H4 (cell line): ENCODE measurements at places on chromosomes 6 and 20. TPM values are rescaled to one million over a fixed set of nuclear protein-coding genes. Genes with fewer than 3 reads are reported as not detected.
A peak's percentile ranks its signal among the peaks of the same experiment; 100 is the strongest.

The NNAT gene
- total RNA-seq, result not detected in 2 replicates

The MAP7 gene
- 1.0 and 1.3 TPM in 2 replicates for total RNA-seq

The ADGRF4 gene
- 0.25 and 0.81 TPM in 2 replicates for total RNA-seq

The CYP24A1 gene
- 0.95 TPM in 1 of 2 replicates, not detected in the other for total RNA-seq

The BPIFB2 gene
- not detected in 2 replicates for total RNA-seq

The SLC22A2 gene
- not detected in 2 replicates for total RNA-seq

The TRDN gene
- total RNA-seq, result 0.08 and 0.51 TPM in 2 replicates

The RHAG gene
- total RNA-seq, result not detected in 2 replicates

The DCDC2 gene
- total RNA-seq, result 0.02 TPM in 1 of 2 replicates, not detected in the other

The PAX1 gene
- total RNA-seq, result not detected in 2 replicates

DNA sequence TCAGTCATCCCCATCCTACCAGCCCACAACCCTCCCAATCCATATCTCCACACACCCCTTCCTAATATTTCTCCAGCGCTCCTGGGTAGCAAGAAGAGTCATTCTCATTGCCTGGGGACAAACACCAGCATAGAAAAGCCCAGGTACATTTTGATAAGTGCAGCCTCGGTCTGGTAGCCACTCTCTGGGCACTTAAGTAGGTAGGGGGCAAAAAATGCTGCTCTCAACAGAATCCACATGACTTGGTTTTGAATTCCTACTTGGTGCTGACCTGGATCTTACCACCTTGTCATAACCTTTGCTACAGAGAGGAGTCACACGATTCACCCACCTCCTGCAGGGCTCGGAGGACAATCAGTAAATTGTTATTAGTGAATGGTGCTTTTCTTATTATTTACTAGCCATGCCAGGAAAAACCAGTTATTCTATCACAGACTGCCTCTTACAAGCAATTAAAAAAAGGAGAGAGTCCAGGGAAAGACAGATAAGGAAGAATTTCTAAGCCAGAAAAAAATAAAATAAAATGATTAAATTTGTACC is 249.1 kb downstream of the LY86 start:
- no peak for DNase-seq

DNA sequence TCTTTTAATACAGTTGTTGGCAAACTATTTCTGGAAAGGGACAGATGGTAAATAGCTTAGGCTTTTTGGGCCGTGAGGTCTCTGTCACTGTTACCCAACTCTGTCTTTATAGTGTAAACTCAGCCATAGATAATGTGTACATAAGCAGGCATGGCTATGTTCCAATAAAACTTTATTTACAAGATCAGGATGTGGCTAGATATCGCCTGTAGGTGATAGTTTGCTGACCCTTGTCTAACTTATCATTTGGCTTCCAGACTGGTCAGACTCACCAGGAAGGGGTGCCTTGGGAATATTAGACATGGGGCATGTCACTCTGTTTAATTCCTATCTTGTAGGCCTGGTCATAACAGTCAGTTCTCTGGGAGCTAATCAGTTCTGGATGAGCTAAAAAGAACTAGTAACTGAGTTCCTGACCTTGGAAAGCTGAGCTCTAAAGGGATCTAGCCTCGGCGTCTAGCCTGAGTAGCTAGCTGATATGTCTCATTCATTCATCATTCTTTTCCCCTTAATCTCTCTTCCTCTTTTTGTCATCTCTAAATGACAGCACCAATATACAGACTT is 163.6 kb downstream of the SLC16A10 start:
- no peak for DNase-seq

DNA sequence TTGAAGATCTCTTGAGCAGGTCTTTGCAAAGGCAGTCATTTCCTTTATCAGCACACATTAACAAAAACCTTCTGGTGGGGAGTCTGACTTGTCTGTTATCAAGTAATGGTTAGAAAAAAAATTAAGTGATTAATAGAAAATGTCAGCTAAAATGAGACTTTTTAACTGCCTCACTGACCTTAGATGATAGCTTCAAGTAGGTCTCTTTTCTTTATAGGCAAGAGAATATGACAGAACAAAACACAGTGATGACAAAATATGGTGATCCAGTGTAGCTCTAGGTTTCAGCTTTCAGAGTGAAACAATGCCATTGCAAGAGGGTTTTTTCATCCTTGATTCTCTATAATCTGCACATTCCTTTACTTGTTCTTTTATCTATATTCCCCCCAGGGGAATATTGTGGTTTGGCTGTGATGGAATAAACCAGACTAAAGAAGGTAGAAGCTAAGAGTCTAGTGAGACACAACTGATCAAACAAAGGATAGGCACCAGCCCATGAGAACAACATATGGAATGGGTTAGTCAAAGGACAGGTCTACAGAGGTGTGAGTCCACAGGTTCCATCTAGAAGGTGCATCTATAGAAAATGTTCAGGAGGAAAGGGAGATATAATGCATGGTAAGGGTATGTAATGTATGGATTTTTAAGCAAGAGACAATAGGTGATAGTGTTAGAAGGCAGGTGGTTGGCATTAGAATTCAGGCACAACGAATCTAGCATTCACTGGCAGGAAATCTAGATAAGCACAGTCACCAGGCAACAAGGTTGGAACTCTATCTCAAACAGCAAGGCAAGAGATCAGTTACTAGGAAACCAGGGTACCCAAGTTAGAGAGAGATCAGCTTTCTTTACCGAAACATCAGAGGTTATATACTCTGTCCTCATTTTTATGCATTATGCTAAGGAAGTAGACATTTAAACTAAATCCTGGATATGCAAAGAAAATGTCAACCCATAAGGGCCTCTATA is 228.9 kb upstream of the SMLR1 start:
- no peak for DNase-seq

DNA sequence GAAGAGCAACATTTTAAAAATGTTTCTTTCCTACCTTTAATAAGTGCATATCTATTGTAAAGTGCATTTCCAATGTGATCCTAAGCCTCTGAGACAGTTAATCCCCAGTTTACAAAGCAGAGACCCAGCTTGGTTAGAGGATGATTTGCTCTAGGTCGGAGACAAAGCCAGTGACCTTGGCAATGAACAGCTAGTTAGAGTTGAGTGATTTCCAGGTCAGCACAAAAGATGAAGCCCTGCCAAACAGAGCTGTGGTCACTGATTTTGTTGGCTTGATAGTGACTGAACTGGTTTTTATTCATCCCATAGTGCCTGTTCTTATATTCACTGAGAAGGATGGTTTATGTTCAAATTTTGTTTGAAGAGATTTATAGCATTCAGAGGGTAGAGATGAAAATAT is 56.6 kb upstream of the CD83 start:
- no peak for DNase-seq

GRCh38 chr6:138726066-138726756 is 47.4 kb upstream of the CCDC28A start:
- no peak for DNase-seq

DNA sequence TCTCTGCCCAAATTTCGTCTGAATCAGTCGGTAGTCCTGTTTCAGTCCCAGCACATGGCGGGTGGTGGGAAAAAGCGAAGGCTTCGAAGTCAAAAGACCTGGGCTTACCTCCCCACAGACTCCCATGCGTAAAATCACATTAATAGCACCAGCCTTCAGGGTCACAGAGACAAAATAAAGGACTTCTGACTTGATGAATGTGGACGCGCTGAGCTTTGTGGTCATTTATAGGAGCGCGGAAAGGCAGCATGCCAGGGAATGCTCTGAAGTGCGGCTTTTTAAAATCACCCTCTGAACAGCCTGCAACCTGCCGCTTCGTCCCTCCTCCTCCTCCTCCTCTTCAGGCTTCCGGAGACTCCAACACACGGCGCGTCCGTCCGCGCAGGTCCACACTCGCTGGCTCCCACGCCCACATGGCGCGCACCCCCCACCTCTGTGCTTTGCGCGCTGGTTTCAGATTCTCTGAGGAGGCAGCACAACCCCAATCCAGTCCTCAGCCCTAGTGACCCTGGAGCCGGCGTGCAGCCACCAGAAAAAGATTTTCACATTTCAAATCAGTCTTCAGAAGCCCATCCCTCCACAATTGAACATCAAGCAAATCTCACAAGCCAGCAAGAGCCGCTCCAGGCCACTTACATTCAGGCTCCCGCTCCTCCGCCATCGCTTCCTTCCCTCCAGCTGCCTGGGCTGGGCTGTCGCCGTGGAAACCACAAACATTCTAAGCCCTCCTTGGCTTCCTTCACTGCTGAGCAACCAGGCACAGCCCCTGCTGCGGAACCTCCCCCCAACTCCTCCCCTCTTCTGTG is at the start of gene C6orf118:
C6orf118 (minus strand) TSS at position 680 of the 806 bp plus-strand sequence; CDS start at position 661, 19 bp downstream.
- DNase-seq, result peak; percentile 65

- DNase-seq, result no peak
Measured at GRCh38 chr6:33633462-33634158, 12.5 kb downstream of the ITPR3 start.

DNA sequence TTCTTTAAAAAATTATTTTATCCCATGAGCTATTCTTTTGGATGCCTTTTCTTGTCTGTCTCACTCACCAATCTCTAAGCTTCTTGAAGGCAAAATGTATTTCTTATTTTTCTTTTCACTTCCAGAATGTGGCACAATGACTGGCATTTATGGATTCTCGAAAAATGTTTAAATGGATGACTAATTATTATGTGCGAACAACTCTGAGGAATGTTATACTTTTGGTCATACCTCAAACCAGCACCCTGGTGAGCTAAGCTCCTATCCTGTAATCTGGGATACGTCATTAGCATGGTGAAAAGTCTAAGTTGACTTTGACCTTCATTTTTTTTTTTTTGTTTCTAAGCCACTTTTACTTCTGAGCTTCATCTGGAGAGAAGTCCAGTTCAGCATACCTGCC is 214.0 kb upstream of the CEP162 start:
- no peak for DNase-seq

DNA sequence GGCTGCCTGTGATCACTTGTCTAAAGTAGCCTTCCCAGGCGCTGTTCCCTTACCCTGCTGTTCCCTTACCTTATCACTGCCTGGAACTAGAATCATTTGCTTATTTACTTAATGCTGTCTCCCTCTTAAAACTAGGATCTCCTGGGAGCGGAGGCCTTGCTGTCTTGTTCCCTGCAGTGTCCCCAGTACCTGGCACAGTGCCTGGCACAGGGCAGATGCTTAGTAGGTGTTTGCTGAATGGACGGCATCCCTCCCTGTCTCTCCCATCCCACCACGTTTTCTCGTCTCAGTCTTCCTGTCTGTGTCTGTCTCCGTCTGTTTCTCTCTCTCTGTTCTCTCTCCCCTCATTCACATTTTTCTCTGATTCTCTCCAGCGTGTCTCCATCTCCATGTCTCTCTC is 99.9 kb upstream of the MYL9 start:
- DNase-seq, result no peak

DNA sequence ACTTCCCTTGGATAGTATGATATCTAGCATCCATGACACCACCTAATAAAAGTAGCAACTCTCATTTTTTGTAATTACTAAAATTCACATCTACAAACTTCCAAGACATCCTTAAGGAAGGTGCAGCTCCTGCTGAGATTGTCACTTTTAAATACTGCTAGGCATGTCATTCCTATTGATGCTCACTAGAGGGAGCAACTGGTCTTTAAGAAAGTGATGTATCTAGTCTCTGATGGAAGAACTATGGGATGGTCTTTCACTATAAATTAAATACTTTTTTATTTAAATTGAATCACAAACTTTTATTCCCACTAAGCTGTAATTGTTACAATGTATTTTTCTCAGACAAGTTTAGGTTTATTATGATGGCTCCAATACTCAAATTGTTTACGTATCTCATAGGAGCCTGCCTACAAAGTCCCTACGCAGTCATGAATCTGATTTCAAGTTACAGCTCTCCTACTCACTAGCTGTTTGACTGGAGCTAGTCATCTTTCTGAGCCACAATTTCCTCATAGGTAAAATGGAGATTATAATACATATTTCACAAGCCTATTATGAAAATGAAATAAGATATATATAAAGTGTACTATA is 8.1 kb upstream of the TSPYL1 start:
- peak; percentile 36 for DNase-seq

- DNase-seq, result no peak
Measured at GRCh38 chr6:34238585-34239499, 2.2 kb downstream of the HMGA1 start.

DNA sequence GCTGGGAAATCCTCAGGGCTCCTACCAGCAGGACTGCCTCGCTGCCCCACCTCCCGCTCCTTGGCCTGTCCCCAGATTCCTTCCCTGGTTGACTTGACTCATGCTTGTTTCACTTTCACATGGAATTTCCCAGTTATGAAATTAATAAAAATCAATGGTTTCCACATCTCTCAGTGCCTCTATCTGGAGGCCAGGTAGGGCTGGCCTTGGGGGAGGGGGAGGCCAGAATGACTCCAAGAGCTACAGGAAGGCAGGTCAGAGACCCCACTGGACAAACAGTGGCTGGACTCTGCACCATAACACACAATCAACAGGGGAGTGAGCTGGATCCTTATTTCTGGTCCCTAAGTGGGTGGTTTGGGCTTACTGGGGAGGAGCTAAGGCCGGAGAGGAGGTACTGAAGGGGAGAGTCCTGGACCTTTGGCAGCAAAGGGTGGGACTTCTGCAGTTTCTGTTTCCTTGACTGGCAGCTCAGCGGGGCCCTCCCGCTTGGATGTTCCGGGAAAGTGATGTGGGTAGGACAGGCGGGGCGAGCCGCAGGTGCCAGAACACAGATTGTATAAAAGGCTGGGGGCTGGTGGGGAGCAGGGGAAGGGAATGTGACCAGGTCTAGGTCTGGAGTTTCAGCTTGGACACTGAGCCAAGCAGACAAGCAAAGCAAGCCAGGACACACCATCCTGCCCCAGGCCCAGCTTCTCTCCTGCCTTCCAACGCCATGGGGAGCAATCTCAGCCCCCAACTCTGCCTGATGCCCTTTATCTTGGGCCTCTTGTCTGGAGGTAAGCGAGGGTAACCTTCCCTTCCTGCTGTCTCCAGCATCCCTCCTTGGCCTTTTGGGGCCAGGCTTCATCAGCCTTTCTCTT is at the start of gene CFB:
CFB (plus strand) TSS at position 589 of the 863 bp plus-strand sequence; CDS start at position 716, 127 bp downstream.
- peak; percentile 77 for DNase-seq

GRCh38 chr20:56391037-56391436 is 978 bp downstream of the AURKA start:
- DNase-seq, result no peak

- no peak for DNase-seq
Measured at GRCh38 chr6:14456941-14457340, 339.4 kb downstream of the CD83 start.

- DNase-seq, result no peak
Measured at GRCh38 chr20:63941282-63942081, 14.7 kb downstream of the UCKL1 start.

- DNase-seq, result peak; percentile 16
Measured at GRCh38 chr6:121260651-121261102, 73.6 kb downstream of the TBC1D32 start.

GRCh38 chr6:3226042-3226441 is 1.4 kb downstream of the TUBB2B start:
- DNase-seq, result no peak

GRCh38 chr20:53130795-53131194 is 158.6 kb downstream of the TSHZ2 start:
- no peak for DNase-seq

- no peak for DNase-seq
Measured at GRCh38 chr6:36333931-36334725, 2.6 kb downstream of the BNIP5 start.

GRCh38 chr6:139373154-139373927 is 1.1 kb downstream of the CITED2 start:
- DNase-seq, result peak; percentile 24
